ENCODE measurements at places on chromosomes 4 and X.

DNA sequence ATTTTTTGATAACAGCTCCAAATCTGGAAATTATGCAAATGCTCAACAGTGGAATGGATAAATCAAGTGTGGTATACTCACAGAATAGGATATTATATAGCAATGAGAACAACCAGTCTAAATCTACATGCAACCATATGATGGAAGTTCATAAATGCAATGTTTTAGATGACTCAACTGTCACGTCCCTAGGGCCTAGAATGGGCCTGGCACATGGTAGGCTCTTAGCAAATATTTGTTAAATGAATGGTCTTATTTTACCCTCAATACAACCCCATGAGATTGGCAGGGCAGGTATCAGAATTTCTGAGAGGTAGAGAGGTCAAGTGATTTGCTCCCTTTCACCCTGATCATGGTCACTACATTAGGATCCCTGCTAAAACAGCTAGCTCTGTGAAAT is 14.6 kb upstream of the NKX3-2 start:
- DNase-seq = no peak

GRCh38 chr4:181006499-181007260 is 1236.5 kb upstream of the TENM3 start:
- no peak for DNase-seq

DNA sequence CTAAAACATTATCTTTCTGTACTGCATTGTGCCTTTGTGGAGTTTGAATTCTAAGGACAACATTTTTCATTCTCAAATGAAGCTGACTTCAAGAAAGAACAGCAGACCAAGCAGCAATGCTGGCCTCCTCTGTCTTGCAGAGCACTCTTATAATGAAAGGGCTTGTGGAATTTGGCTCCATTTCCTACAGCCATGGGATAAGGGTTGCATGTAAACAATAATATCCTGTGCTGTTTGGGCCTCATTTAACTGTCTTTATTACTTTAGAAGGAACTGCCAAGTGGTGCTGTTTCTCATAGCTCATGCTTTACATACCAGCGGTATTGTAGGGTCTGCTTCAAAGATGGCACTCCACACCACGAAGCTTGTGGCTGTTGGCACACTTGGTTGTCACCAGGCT is 111.4 kb upstream of the EOLA2 start:
- DNase-seq = peak; percentile 19

GRCh38 chr4:2412534-2412884 is 5.9 kb downstream of the ZFYVE28 start:
- no peak for DNase-seq

DNA sequence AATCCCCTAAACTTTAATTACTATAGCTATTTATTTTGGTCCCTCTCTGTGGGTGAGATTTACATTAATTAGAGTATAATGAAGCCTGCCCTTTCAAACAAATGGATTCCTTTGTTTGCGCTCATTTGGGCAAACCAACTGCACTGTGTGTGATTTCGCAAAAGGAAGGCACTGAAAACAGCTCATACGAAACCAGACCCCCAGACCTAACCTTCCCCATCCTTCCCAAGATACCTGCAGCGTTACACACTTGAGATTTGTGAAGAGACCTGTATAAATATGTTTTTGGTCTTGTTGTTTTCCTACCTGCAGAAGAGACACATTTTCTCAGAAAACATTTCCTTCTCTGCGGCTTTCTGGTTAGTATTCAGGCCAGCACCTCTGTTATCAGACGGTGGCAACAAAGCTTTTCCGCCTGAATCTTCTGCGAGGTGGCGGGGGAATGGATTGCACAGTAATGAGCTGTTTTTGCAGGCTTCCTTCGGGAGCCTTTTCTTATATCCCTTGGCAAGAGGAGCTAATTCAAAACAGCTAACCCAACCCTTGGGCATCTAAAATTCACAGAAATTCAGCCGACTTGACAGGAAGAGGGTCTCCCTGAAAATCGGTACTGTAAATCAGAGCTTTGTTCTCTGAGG is 47.6 kb downstream of the CBLL2 start:
- DNase-seq = no peak

- no peak for DNase-seq
Measured at GRCh38 chr4:25523405-25523804, 132.2 kb upstream of the SLC34A2 start.

DNA sequence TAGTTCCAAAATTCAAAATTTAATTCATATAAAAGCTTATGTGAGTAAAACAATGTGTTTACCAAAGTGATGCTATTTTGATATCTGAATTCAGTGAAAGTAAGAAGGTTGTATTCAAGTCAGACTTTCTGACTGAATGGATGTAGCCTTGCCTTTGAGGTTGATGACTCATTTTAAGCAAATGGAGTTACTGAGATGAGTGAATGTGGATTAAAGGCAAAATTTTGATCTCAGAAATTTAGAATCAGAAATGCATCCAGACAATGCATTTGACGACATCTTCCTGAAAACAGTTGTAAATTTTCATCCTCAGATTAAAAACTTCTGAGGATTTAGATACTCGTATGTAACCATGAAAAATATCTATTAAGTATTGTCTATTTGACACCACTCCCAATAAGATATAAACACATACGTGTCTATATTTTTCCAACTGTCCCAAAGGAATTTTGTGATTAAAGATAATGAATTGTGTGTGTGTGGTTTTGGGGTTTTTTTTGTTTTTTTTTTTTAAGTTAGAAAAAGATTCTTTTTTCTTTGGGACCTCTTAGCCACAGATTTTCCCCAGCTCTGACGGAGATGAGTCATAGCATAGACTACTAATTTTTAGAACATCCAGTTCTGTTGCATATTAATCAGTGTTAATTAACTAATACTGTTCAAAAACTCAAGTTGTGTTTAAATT is 34.4 kb downstream of the NFKB1 start:
- no peak for DNase-seq

DNA sequence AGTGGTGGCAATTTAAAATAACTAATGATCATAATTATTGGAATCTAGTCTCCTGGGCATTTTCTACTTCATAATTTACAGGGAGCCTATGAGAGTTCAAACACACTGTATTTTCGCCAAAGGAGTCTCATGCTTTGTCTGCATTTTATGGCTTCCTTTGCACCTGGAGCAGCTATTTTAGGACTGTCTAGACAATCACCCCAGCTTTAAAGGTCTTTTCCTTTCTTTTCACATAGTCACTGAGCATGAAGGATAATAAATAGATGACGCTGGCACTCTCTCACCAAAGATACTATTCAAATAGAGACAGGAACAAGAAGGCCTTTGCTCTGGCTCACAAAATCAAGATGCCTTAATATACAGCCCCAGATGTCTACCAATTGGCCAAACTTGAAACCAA is 43.0 kb downstream of the AMELX start:
- DNase-seq = no peak

DNA sequence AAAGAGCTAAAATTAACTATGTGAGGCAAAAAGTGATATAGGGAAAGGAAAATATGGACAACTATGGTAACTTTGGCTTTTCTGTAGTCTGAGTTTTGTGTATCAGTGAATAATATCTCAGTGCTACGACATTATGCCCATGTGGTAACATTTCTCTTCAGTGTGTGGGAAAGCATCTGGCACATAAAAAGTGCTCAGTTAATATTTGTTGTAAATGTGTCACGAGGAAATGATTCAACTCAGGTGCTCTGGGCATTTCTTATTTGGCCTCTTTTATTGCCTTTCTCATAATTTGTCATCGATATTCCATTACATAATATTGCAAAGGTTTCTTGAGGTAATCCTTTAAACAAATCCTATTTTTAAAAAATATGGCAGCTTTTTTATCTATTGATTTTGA is 17.6 kb downstream of the OFD1 start:
- DNase-seq = no peak

DNA sequence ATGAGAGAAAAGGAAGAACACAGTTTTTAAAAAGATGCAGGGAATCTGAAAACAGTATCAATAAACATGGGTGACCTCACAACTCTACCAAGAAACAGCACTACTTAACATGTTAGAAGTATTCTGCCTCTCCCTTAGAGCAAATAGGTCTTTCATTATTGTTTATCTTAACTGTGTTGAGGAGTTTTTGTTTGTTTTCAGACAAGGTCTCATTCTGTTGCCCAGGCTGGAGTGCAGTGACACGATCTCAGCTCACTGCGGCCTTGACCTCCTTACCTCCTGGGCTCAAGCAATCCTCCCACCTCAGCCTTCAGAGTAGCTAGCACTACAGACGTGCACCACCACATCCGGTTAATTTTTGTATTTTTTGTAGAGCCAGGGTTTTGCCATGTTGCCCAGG is 165.3 kb upstream of the PRDX4 start:
- no peak for DNase-seq

GRCh38 chr4:70667740-70668535 is 1.6 kb upstream of the JCHAIN start:
- DNase-seq = no peak

GRCh38 chrX:2536974-2537373 is 36.2 kb upstream of the DHRSX start:
- DNase-seq = no peak

DNA sequence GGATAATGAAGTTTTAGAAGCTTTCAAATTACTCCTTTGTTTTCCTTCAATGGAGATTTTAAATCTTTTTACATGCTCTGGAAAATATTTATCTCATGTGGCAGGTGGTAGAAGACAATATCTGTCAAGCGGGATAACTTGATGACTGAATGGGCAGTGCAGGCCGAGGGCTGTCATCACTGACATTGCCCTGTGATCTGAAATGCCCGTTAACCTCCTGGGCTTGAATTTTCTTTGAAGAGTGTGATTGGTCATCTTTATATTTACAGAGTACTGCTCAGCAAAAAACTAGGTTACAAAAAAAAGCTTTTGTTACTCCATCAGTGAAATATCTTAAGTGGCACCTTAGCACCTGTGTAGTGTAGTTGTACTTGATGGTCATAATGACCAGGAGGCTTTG is 147.5 kb downstream of the GATB start:
- no peak for DNase-seq

DNA sequence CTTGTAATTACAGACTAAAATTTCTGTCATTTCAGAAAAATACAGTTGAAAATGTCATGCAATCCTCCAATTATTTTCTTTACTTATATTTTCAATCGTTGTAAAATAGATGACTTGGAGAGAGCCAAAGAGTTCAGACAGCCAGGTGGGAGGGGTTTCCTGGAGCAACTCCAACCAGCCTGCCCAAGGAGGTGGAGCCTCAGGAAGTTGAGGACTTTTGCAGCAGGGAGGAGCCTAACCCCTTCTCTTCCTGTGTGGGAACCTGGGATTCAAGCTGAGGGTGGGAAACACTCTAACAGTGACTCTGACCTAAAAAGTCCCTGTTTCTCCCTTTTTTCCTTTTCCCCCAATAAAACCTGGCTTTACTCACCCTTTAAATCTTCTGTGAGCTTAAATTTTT is 72.2 kb upstream of the GABRG1 start:
- no peak for DNase-seq

- DNase-seq = no peak
Measured at GRCh38 chr4:8107146-8107657, 51.4 kb downstream of the ABLIM2 start.

DNA sequence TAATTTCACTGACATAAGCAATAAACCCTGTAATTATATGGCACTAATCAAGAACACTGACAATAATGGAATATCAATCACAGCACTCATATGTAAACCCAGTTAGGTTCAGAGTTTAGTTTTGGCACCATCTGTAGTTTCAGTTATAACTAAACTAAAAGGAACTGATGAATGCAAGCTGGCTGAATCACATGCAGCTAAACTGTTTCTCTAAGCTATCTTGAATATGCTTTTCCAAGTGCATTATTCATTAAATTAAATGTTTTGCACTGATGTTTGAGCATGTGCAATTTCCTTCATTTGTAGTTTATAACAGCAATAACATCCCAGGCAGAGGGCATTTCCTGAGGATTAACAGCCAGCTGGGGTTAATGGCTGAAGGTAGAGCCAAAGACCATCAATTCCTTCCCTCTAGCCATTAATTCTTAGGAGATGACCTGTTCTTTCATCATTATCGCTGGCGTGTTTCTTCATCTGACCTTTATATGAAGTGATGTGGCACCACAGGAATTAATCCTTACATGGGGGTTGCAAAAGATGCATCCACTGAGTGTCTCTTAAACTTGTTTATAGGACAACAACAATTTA is 562.8 kb upstream of the IGFBP7 start:
- DNase-seq = no peak

- no peak for DNase-seq
Measured at GRCh38 chrX:96314985-96315384, 369.7 kb upstream of the DIAPH2 start.

- DNase-seq = no peak
Measured at GRCh38 chrX:8849458-8849857, 48.3 kb upstream of the FAM9A start.

GRCh38 chrX:120534413-120535205 is 26.2 kb downstream of the CUL4B start:
- no peak for DNase-seq

GRCh38 chrX:74187211-74187610 is 116.8 kb upstream of the ZCCHC13 start:
- no peak for DNase-seq

DNA sequence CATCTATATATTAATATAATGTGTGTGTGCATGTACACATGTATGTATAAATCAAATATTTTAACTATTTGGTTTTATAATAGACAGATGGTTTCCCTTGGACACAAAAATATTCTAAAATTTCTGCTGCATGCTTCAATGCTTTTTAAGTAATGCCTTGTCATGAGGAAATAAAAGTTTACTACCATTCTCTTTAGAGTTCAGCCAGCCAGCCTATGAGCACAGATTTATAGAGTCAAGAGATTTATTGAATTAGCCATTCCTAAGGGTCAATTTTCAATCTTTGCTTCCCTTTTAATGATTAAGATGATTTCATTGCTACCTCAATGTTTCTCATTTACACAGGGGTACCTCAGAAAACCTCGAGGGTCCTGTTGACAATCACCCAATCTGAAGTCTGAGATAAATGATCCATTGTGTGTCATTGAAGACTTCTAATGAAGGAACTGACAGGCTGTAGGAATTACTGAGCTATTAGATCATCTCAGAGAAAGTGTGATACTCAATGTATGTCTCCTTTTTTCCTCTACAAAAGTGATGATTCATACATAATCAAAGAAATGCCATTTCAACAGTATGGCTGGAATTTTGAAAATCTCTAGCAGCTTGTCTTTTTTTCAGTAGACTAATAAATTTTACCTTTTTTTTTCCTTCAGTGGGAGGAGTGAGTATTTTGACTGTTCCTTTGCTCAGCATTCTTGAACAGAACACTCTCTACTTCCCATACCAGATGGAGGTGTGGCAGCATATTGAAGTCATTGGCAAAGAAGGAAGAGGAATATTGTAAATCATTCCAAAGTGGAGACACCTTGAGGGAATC is 222.6 kb upstream of the PCDH18 start:
- no peak for DNase-seq

- DNase-seq = peak; percentile 59
Measured at GRCh38 chrX:84634201-84634782, 132.0 kb upstream of the HDX start.

DNA sequence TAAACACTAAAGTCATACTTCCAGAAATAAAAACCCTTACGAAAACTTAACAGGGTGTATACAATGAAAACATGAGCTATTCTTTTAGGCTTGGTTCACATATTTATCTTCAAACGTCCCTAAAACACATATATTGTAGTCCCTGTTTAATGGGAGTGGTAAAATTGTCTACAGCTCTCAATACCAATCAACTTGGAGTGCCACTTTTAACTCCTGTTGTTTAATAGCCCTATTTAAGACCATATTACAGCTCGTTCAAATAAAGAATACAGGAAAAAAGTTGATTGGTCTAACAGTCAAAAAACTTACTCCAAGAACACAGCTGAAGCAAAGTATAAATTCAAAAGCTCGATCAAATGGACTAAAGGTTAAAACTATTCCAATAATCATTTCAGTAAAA is 3.9 kb downstream of the UBE2D3 start:
- DNase-seq = no peak

GRCh38 chr4:151322570-151322969 is 2.8 kb downstream of the SH3D19 start:
- DNase-seq = no peak

- DNase-seq = no peak
Measured at GRCh38 chr4:2745981-2746806, 9.9 kb downstream of the TNIP2 start.

Measured in LNCaP clone FGC (cell line).